ENCODE measurements at places on chromosomes 4 and X. TPM values are rescaled to one million over a fixed set of nuclear protein-coding genes. Genes with fewer than 3 reads are reported as not detected.

MUC7 gene
- total RNA-seq: not detected

DNA sequence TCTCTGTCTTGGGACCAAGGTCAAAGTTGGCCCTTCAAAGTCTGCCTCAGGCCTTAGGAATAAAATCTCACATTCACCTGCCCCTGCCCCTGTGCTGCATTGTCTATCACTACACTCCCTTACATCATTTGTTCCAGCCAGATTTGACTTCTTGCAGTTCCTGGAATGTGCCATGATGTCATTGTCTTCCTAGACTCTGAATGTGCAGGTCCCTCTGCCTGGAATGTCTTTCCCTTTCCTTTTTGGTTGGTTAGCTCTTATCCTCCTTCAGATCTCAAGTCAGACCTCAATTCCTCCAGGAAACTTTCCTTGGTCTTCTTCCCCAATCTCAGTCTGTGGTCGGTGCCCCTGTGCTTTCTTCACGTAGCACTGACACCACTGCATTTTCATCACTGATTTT lies 67.7 kb upstream of the EFNB1 start:
- no peaks in the 10 kb centered on the region for H3K27me3 ChIP-seq
- H3K27ac ChIP-seq: no peak overlapping the region
- DNase-seq: peak; percentile 1
- H3K4me3 ChIP-seq: no peak overlapping the region

- H3K4me1 ChIP-seq: no peaks in the 10 kb centered on the region
- H3K36me3 ChIP-seq: no peaks in the 10 kb centered on the region
- no peak overlapping the region for H3K4me3 ChIP-seq
- no peak for DNase-seq
- H3K27me3 ChIP-seq: no peaks in the 10 kb centered on the region
Measured at GRCh38 chr4:154614306-154614705, 1.9 kb upstream of the FGG start.

DNA sequence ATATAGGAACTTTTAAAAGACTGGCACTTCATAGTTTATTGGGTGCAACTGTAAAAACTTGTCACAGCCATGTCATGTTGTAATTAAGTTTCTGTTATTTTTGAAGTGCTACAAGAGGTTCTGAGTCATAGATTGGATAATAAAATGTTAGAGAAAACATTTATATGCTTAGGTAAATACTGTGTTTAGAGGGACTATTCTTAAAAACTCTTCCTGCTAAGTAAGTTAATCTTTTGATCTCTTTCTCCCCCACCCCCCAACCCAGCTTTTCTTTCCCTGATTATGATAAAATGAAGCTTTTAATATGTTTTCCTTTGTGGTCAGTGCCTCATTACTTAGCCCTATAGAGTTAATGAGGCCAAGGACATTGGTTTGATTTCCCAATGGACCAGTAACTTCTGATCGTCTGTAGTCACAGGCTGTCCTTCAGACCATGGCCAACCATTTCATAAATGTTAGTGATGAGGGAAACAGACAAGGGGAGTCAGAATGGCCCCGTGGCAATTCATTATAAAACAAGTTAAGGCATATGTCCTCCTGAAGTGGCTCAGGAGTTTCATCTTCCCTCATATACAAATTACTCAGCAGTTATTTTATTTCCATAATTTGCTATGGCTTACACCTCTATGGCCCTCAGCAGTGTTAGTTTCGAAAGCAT lies 3.9 kb upstream of the PDLIM5 start:
- no peaks in the 10 kb centered on the region for H3K36me3 ChIP-seq
- no peak for DNase-seq
- no peaks in the 10 kb centered on the region for H3K4me1 ChIP-seq
- H3K4me3 ChIP-seq: no peak overlapping the region
- H3K27me3 ChIP-seq: no peaks in the 10 kb centered on the region
- H3K27ac ChIP-seq: no peak overlapping the region

GRCh38 chrX:103360916-103361315 lies 4.6 kb downstream of the TCEAL9 start:
- H3K4me3 ChIP-seq: no peak overlapping the region
- H3K27me3 ChIP-seq: no peaks in the 10 kb centered on the region
- DNase-seq: no peak
- H3K4me1 ChIP-seq: peaks cover 3% of the 10 kb centered on the region

ADH1C gene
- total RNA-seq: not detected
